Caco-2 (cell line): ENCODE measurements at places on chromosomes 6 and 20.

GRCh38 chr6:54108271-54108670, 3.0 kb upstream of the MLIP start:
- DNase-seq: no peak

DNA sequence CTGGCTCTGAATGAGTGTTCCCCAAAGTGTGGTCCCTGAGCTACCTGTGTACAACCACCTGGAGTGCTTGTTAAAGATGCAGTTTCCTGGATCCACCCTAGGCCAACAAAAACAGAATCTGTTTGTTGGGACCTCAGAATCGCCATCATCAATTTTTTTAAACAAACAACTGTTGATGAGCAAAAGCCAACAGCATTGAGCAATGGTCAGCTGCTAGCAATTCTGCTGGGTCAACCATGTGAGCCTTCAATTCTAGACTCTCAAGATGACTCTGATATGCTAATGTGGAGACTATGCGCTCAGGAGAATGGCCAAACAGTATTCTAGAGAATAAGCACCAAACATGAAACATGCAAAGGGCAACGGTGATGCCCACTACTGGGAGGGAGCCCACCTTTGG, 64.4 kb upstream of the IYD start:
- DNase-seq: no peak

GRCh38 chr20:61360940-61361339, 108.9 kb downstream of the CDH4 start:
- no peak for DNase-seq

DNA sequence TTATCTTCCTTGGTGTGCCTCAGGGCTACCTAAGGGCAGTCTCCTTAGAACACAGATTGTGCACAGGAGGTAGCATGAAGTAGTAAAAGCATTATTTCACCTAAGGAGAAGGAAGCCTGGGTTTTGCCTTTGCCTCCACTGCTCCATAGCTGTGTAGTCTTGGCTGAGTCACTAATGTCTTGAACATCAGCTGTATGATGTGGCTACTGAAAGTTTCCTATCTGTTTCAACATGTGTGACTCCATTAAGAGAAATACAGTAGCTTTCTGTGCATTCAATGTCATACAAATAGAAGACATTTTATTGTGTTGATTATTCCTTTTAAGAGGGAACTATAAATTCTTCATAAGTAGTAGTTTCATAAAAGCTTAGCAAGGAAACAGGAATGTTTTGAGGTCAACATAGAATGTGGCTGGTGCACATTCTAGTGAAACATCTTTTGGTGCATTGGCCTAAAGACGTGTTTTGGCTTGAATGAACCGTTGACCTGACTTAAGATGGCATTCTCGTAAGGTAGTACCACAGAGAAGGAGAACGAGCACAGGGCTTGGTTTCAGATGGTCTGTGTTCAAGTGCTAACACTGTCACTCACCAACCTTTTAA, 70.6 kb downstream of the CTNNBL1 start:
- no peak for DNase-seq

DNA sequence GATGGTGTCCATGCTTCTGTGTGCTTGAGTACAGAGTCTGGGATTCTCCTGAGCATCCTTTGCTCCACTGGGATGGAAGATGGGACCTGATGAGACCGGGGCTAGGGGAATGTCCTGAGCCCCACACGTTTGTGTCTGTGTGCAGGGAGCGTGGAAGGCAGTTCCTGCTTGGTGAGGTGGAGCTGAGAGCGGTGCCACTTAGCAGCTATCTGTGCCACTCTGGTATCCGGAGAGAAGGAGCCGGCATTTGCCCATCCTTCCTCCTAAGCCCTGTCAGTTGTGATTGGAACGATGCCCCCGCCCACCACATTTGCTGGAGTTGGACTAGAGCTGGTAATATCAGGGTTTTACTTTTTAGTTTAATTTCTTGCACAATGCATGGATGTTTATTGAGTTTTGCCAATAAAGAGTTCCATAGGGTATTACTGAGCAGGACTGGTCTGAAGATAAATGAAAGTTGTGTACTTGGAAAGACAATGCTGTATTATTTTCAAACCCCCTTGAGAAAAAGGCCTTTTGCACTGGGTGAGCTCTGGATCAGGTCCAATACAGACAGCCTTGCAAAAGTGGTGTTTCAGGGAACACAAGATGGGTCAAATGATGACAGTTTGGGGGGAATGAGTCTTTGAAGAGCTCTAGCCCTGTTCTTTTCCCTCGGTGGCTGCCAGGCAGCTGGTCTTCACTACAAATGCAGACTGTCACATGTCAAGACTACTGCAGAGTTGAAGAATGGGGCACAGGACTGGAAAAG, 130.8 kb downstream of the SYCP2 start:
- peak; percentile 34 for DNase-seq

DNA sequence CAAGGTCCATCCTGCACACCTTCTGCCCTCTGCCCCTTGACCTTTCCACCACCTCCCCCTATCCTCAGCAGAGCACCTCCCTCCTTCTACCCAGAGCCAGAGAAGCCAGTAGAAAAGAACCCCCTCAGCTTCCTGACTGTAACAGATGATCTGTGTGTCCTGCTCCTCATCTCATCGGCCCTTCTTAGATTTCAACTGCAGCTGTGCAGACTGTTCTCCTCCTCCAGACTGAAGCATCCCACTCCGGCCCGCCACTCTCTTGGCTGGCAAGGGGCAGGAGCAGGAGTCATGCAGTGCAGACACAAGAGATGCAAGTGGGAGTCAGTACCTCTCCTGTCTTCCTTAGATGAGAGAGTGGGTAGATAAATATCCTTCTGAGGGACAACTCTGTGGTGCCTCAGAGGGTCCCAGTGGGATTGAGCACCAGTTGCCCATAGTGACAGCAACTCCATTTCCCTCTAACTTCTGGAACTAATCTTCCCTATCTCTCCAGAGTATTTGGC, 163.5 kb upstream of the MLN start:
- no peak for DNase-seq

GRCh38 chr20:58910473-58910872, 58.0 kb downstream of the GNAS start:
- no peak for DNase-seq

DNA sequence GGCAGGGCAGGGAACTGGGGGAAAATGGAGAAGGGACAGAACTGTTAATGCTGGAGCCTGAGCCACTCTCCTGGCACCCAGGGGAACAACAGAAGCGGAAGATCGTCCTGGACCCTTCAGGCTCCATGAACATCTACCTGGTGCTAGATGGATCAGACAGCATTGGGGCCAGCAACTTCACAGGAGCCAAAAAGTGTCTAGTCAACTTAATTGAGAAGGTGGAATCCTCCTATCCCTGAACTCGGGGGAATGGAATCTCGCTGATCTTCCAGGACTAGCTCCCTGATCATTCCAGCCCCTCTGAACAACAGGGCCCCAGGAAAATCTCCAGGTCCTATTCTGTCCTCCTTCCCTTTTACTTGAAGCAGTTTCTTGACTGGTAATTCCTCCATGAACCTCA, 2.0 kb downstream of the CFB start:
- DNase-seq: no peak

DNA sequence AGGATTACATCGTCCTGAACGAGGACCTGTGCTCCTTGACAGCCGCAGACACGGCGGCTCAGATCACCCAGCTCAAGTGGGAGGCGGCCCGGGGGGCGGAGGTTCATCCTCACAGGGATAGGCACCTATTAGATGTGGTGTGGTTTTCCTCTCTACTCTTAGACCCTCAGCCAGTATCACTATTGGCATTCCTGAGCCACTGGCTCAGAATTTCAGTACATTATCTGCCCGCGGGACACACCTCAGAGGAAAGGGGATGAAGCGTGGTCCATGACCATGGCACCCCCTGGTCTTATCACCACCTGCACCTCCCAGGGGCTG, 34.6 kb upstream of the HLA-G start:
- no peak for DNase-seq

DNA sequence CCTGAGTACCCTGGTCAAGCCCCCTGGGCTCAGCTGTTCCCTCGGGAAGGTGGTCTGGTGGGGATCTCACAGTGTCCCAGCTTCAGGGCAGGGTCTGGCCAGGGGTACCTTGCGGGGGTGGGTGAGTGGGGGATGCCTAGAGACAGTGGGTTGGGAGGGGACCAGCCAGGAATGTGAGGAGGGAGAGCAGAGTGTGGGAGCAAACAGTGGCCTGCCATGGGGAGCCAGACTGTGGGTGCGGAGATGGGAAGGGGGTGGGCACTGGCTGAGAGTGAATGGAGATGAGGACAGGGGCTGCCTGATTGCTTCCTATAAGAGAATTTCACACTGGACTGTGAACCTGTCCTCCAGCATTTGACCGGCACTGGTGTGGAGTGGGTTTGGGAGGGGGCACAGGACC, 95.1 kb downstream of the VEGFA start:
- no peak for DNase-seq

GRCh38 chr6:157879034-157879872, 56.2 kb downstream of the SNX9 start:
- DNase-seq: no peak

GRCh38 chr20:50621068-50621665, 70.2 kb downstream of the RIPOR3 start:
- DNase-seq: no peak
